Smooth muscle cell of the coronary artery (primary cell): ENCODE measurements at places on chromosomes 3 and 15. TPM values are rescaled to one million over a fixed set of nuclear protein-coding genes. Genes with fewer than 3 reads are reported as not detected.

The RAP2B gene
- 19.0 and 38.8 TPM in 2 replicates for total RNA-seq

The CPNE4 gene
- total RNA-seq: not detected in 2 replicates

The STRIT1 gene
- total RNA-seq: not detected in 2 replicates

The RARRES1 gene
- 2.9 and 9.0 TPM in 2 replicates for total RNA-seq

The GOLGA6A gene
- not detected in 2 replicates for total RNA-seq

The CYP8B1 gene
- not detected in 2 replicates for total RNA-seq

The GRM2 gene
- under 0.01 and 0.12 TPM in 2 replicates for total RNA-seq

The ACVR2B gene
- total RNA-seq: 1.4 and 2.2 TPM in 2 replicates

The BFSP2 gene
- total RNA-seq: not detected in 2 replicates

The NISCH gene
- 54.9 and 72.7 TPM in 2 replicates for total RNA-seq

The THBS1 gene
- 925 and 3,043 TPM in 2 replicates for total RNA-seq

The SLC22A14 gene
- 0.23 and 0.70 TPM in 2 replicates for total RNA-seq

The MESP2 gene
- total RNA-seq: 0.15 and 1.6 TPM in 2 replicates
